ENCODE measurements at places on chromosomes 5 and 9. TPM values are rescaled to one million over a fixed set of nuclear protein-coding genes. Genes with fewer than 3 reads are reported as not detected.
A peak's percentile ranks its signal among the peaks of the same experiment; 100 is the strongest.

CATSPER3 gene
- 1.4 TPM for total RNA-seq

PRDM9 gene
- total RNA-seq, result not detected

DNA sequence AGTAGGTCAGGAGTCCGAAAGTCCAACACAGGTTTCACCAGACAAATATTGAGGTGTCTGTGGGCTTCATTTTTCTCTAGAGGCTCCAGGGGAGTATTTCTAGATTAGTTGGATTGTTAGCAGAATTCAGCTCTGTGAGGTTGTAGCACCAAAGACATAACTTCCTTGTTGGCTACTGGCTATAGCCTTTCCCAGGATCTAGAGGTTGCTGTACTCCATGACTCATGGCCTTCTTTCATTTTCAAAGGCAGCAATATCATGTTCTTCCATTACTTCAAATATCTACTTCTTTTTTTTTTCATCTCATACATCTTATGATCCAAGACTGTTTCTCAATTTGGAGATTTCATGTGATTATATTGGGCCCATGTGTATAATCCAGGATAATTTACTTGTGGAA, 404.0 kb upstream of the FAM174A start:
- H3K36me3 ChIP-seq, result no peaks in the 10 kb centered on the region
- no peaks in the 10 kb centered on the region for H3K4me1 ChIP-seq
- H3K4me3 ChIP-seq, result no peak overlapping the region

STK32A gene
- total RNA-seq, result 8.6 TPM

MEGF10 gene
- total RNA-seq, result 0.25 TPM

DNA sequence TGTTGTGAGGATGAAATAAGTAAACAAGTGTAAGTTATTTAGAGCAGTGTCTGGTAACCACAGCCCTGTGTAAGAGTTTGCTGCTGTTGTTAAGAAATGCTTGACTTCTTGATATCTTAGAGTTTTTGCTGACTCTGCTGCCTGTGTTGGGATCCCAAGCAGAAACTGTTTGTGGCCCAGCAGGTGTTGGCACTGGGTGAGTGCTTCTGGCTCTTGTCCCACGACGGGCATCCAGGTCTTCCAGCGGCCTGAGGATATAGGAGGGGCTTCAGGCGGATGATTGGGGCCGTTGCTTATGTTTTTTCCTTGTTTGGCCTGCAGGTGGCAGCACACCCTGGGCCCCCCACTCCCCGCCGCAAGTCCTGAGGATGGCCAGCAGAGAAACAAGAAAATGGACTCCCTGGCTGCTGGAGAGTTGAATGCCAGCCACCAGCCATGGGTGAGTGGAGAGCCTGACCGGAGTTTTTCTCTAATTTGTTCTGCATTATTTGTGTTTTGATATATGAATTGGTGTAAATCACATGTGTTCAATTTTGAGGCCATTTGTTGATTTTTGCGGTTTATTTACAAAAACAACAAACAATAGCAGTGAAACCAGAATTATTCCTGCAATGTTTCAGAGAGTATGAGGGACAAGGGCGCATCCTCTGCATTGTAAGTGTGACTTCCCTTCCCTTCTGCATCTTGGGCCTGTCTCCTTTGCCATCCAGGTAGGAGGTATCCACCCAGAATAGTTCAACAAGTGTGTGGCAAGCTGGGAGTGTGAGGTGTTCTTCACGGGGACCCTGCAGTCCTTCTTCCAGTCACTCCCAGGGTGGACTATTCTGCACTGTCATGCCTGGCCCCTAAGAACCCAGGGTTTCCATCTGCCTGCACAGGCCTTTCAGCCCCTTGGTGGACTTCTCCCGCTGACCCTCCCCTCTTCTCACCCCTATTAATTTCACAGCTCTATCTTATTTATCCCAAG, 50.3 kb downstream of the SLC22A5 start:
- DNase-seq, result peak; percentile 86
- H3K27me3 ChIP-seq, result no peaks in the 10 kb centered on the region
- peak overlapping the region; percentile 51 for H3K27ac ChIP-seq
- peaks cover under 1% of the 10 kb centered on the region for H3K4me1 ChIP-seq
- H3K4me3 ChIP-seq, result no peak overlapping the region
- no peaks in the 10 kb centered on the region for H3K36me3 ChIP-seq

DNA sequence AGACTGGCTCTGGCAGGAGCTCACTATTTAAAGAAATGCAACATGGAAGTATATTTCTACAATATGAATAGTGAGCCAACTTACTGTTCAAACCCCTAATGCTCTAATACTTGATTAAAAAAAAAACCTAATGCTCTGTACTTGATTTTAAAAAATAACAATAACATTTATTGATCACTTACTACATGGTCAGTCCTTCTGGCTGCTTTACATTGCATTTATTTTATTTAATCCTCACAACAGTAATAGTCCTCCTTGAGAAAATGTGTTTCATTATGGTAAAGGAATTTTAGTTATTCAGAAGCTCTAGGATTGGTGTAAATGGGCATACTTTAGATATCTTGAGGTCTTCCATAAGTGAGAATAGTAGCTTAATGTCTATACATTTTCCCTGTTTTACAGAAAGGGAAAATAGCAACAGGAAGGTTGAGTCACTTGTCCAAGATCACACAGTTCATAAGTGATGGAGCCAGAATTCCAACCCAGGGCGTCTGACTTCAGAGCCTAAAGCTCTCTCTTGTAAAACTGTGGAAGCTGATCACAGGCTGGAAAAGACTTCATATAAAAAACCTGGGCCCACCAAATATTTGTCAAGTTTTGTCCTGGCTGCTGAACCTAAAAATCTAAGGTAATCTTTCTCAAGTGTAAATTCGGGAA, 1.0 kb downstream of the STARD4 start:
- no peak overlapping the region for H3K27ac ChIP-seq
- no peaks in the 10 kb centered on the region for H3K27me3 ChIP-seq
- H3K4me1 ChIP-seq, result no peaks in the 10 kb centered on the region
- DNase-seq, result peak; percentile 9
- no peaks in the 10 kb centered on the region for H3K36me3 ChIP-seq

- no peaks in the 10 kb centered on the region for H3K4me1 ChIP-seq
- DNase-seq, result no peak
- no peaks in the 10 kb centered on the region for H3K36me3 ChIP-seq
- H3K4me3 ChIP-seq, result no peak overlapping the region
These were observed 104.6 kb downstream of the GLIS3 start for GRCh38 chr9:4195285-4195684.

TMEM250 gene
- 33.1 TPM for total RNA-seq

CFAP77 gene
- 0.50 TPM for total RNA-seq

DNA sequence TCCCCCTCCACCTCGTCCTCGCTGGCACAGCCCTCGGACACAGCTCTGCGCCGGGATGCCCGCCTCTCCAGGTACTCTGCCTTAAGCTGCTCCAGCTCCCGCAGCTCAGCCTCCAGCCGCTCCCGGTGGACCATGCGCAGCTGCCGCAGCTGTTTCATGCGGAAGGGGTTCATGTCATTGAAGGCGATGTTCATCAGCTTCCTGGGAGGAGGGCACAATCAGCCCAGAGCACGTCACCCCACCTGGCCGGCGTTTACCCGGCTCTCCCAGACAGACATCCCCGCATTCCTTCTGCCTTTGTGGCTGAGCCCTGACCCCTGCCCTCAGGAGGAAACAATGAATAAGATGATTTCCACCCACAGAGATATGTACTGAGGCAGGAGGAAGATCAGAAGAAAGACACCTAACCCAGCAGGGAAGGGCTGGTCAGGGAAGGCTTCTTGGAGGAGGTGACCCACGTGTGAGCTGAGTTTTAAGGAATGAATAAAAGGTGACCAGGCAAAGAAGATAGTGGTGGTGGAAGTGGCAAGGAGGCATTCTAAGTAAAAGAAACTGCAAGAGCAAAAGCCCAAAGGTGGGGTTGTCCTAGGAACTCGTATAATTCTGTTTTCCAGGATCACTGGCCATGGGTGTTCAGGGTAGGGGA, 7.1 kb upstream of the CORO2A start:
- H3K27me3 ChIP-seq, result no peaks in the 10 kb centered on the region
- no peak overlapping the region for H3K4me3 ChIP-seq
- no peak overlapping the region for H3K27ac ChIP-seq
- no peaks in the 10 kb centered on the region for H3K4me1 ChIP-seq
- no peaks in the 10 kb centered on the region for H3K36me3 ChIP-seq
- no peak for DNase-seq

IRX4 gene
- total RNA-seq, result not detected
